ENCODE measurements at places on chromosomes 16 and 17.

- DNase-seq = no peak
Measured at GRCh38 chr17:58913552-58913951, 157.9 kb downstream of the PPM1E start.

- no peak for DNase-seq
Measured at GRCh38 chr17:44907729-44908470, 7.4 kb downstream of the GFAP start.

GRCh38 chr17:34163123-34163522 lies 92.0 kb upstream of the CCL2 start:
- DNase-seq = no peak

- DNase-seq = no peak
Measured at GRCh38 chr17:79826204-79826680, 13.0 kb downstream of the CBX4 start.

GRCh38 chr17:82172486-82173160 lies 40.0 kb downstream of the CCDC57 start:
- no peak for DNase-seq

GRCh38 chr16:22614271-22614947 lies 103.7 kb downstream of the NPIPB5 start:
- DNase-seq = no peak

- no peak for DNase-seq
Measured at GRCh38 chr16:78528265-78528664, 428.8 kb downstream of the WWOX start.

- no peak for DNase-seq
Measured at GRCh38 chr16:11793840-11794239, 3.2 kb downstream of the ZC3H7A start.

DNA sequence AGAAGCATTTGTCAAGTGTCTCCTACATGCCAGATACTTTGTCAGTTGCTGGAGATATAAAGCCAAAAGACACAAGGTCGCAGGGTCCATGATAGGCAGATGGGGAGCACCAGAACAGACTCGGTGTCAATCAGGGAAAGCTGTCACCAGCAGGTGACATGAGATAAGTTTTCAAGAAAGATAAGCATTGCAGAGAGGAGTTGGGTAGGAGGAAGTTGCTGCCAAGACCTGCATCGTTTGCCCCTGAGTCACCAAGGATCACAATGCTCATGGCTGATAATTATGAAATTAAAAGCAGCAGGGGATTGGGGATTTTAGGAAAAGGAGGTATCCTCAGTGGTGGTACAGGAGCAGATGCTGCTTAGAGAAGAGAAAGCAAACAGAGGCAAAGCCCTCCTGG lies 551.1 kb upstream of the CDH11 start:
- no peak for DNase-seq

DNA sequence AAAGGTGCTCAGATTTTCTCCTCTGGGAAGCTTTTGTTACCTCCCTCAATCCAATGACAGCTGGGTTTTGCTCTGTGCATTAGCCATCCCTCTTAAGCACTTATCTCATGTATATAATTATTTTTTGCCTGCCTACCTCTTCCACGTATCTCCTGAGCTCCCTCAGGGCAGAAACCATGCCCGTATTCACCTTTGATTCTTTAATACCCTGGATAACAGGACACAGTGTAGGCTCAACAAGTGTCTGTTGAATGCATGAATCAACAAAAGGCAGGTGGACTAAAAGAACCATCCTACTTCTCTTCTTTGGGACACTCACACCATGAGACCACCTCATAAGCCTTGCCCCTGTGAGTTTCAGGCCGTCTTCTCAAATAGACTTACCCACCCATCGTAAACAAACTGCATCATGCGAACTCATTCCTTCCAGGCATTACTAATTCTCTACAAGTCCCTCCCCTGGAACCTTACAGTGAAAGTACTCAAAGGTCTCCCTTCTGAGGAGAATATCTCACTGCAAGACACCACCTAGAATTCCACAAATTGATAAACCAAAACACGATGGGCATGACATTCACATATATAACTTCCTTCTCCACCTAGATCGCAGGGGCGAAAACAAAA lies 3.2 kb downstream of the ARHGAP17 start:
- DNase-seq = no peak

DNA sequence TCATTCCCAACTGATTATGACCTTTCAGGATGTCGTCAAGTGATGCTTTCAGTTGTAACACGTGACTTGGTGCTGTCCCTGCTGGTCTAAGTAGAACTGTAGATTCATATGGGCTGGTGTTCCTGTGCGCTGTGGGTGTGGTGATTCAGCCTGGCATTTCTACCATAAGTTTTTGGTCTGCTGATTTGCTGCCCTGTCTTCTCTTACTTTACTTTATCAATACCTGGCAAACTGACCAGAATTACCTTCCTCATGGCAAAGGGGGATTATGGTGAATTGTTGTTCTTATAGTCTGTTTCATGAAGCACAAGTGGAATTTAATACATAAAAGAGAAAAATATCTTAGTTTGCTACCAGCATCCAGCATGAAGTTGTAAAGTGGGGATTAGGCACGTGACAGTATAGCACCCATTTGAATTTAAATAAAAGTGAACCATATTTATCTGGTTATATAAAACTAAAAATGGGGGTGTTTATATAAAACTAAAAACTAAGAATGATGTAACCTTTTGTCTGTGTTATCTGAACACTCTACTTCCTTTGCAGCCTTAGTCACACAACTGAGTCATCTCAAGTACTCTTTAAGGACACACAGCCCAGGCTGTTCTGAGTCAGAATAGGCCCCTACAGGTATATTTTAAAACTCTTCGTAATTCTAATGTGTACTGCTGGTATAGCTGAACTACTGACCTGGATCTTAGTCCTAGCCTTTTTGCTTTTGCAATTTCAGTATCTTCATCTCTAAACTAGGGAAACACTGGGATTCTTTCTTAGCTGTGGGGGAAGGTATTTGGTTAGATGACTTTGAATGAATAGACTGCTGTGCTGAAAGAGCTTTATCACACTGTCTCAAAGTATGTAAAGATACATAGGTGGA lies 28.3 kb downstream of the TTC19 start:
- DNase-seq = no peak

DNA sequence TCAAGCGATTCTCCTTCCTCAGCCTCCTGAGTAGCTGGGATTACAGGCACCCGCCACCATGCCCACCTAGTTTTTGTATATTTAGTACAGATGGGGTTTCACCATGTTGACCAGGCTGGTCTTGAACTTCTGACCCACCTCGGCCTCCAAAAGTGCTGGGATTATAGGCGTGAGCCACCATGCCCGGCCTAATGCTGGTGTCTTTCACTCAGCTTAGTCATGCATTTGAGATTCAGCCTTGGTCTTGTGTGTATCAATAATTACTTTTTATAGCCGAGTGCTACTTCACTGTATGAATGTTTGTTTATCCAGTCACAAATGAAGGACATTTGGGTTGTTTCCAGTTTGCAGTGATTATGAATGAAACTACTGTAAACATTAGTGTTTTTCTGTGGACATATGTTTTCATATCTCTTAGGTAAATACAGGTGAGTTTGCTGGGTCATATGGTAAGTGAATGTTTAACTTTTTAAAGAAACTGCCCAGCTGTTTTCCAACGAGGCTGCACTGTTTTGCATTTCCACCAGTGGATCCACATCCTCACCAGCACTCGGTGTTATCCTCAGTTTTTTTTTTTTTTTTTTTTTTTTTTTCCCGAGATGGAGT lies 11.0 kb upstream of the PLCG2 start:
- no peak for DNase-seq

- no peak for DNase-seq
Measured at GRCh38 chr17:69575346-69575761, 160.9 kb downstream of the MAP2K6 start.

DNA sequence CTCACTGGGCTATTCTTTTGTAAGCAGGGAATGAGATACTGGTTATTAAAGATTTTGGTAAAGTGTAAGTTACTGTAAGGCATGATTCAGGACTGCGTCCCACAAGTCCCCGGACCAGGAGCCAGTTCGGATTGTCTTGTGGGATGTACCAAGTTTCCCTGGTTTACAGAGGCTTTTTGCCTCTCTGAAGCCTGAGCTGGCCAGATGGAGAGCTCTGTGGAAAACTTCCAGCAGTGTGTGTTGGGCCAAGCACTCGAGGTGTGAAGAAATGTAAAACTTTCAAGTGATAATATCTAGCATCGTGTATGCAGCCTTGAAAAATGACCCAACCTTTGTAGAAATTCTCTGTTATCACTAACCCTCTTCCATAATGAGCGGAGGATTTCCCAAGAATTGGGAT lies 2.4 kb downstream of the EPN2 start:
- no peak for DNase-seq

GRCh38 chr17:10149573-10150399 lies 48.6 kb downstream of the GAS7 start:
- peak; percentile 16 for DNase-seq

- no peak for DNase-seq
Measured at GRCh38 chr17:20206591-20206990, 197.4 kb downstream of the SPECC1 start.

DNA sequence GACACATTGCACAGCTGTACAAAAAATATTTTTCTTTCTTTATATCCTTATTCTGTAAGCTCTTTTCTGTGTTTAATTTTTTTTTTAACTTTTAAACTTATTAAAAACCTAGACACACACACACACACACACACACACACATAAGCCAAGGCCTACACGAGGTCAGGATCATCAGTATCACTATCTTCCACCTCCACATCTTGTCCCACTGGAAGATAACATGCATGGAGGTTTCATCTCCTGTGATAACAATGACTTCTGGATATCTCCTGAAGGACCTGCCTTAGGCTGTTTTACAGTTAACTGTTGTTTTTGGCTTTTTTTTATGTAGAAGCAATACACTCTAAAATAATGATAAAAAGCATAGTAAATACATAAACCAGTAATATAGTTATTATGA lies 71.2 kb downstream of the TNRC6C start:
- DNase-seq = no peak

- DNase-seq = no peak
Measured at GRCh38 chr16:78639775-78640174, 540.3 kb downstream of the WWOX start.

DNA sequence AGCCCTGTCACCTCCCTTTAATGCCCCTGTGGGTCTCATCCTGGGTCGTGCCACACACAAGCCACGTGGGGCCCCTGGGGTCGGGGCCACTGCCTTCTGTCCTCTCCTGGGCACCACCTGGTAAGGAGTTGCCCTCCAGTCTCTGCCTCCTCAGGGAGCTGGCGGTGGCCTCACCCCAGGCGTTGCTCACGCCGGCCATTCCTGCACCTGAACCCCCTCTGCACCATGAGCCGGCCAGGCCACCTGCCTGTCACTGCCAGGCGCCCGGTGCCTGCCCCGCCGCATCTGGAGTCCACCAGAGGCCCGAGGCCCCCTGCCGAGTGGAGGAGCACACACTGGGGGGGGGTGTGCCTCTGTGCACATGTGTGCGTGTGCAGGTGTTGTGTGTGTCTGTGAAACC lies 10.4 kb downstream of the NHERF2 start:
- no peak for DNase-seq

DNA sequence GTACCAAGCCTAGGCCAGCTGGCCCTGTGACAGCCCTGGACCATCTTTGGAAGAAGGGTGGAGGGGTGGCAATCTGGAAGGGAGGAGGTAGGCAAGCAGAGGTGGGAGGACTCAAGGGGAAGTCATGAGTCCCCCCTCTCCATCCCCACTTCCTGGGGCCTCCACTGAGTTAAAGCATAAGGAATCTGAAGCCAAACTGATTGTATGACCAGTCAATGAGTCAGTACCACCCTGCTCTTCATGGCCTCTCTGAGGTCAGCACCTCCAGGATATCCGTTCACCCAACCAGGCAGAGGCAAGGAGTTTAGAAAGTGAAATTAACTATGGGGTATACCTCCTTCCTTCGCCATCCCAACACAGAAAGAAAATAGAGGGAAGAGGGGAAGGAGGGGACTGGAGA lies 272.7 kb downstream of the SOX9 start:
- no peak for DNase-seq

GRCh38 chr17:27577121-27577761 lies 53.7 kb upstream of the LGALS9 start:
- DNase-seq = no peak

- DNase-seq = no peak
Measured at GRCh38 chr17:13518261-13519000, 83.3 kb downstream of the HS3ST3A1 start.

DNA sequence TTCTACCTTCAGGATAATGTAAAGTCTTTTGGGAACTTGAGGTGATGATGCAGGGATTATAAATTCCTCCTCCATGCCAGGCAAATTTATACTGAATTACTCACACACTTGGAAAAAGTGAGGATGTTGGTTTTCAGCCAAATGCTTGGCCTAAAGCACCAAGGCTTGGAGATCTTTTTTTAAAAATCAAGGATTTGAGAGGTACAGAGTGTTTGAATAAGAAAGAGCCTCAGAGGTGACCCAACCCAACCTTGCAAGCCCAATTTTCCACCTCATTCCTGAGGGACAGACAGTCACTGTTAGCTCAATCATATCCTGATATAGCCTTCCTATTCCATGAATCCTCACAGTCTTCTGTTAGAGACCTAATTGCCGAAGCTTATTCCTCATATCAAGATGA lies 14.0 kb downstream of the GRIN2A start:
- DNase-seq = no peak

DNA sequence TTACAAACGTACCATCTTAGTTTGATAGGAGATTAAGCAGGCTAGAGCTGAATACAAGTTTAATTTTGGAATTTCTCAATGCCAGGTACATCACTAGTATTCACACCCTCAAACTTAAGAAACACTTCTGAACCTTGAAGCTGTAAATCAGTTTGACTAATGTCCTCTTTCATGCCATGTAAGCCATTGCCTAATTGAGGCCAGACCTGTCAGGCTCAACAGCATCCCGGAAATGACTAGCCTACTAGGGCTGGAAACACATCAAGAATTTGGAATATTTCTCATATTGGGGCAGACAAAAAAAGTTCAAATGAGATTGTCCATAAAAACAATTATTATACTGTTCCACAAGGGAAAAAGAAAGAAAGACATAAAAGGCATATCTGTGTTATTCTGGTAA lies 1.7 kb downstream of the USP32 start:
- no peak for DNase-seq

GRCh38 chr17:78925234-78925633 lies at the start of gene TIMP2:
TSS of gene TIMP2 (minus strand) at chr17:78925387. CDS start at chr17:78925088, 299 bp downstream.
- peak; percentile 43 for DNase-seq

GRCh38 chr17:1709971-1710806 lies at the start of gene TLCD2:
TSS of gene TLCD2 (minus strand) at chr17:1710377. CDS start at chr17:1710242, 135 bp downstream.
- no peak for DNase-seq

DNA sequence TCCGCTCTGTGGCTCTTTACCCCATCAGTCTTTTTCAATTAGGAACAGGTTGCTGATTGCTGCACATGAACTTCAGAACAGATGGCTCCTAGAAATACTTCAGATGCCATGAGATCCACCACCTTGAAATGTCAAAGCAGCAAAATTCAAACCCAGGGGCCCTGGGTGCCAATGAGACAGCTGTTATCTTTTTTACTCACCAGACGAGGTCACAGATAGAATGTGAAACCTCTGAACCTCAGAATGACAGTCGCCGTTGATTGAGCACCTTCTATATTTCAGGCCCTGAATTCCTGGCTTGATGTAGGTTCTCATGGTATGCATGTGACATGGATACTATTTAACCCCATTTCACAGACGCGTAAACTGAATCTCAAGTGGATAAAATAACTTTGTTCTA lies 63.0 kb downstream of the MAF start:
- DNase-seq = no peak

GRCh38 chr17:61076621-61077031 lies 323.0 kb upstream of the TBX2 start:
- DNase-seq = no peak

All from effector memory CD8-positive, alpha-beta T cell (primary cell).